ENCODE measurements at places on chromosomes 4 and X.

GRCh38 chr4:147821555-147821954 lies 89.7 kb downstream of the ARHGAP10 start:
- DNase-seq: no peak

GRCh38 chrX:16204538-16204937 lies 37.3 kb downstream of the MAGEB17 start:
- DNase-seq: no peak

DNA sequence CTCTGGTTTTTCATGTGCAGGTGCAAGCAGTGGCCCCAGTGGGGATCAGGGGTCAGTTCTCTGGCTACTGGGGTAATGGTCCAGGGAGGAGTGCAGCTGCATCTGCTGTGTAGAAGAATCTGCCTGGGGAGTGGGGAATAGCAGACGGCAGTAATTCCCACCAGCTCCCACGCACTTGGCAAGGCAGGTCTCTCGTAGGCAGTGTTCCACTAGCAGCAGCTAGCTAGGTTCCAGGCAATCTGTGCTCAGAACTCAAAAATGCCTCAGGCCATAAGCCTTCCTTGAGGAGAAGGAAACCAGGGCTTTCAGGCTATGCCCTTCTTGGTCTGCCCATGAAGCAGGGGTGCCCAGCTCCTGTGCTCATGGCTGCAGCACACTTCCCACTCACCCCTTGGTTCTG lies 38.8 kb downstream of the DCLK2 start:
- DNase-seq: no peak

DNA sequence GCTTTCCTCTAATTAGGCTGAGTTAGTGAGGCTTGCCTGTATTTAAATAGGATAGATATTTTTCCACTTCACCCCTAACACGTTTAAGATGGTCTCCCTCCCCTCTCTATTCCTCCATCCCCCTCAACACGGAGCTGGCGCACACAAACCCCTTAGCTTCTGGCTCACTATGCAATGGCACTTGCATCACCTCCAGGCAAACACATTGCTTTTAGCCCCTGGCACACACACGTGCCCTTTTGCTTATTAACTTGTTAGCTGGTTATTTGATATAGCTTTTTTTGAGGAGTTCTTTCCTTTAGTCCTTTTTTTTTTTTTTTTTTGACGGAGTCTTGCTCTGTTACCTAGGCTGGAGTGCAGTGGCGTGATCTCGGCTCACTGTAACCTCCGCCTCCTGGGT lies 94.3 kb downstream of the HDAC8 start:
- DNase-seq: no peak

GRCh38 chr4:24105327-24106038 lies 215.6 kb upstream of the PPARGC1A start:
- no peak for DNase-seq

GRCh38 chr4:92265021-92265420 lies 38.7 kb upstream of the GRID2 start:
- no peak for DNase-seq

DNA sequence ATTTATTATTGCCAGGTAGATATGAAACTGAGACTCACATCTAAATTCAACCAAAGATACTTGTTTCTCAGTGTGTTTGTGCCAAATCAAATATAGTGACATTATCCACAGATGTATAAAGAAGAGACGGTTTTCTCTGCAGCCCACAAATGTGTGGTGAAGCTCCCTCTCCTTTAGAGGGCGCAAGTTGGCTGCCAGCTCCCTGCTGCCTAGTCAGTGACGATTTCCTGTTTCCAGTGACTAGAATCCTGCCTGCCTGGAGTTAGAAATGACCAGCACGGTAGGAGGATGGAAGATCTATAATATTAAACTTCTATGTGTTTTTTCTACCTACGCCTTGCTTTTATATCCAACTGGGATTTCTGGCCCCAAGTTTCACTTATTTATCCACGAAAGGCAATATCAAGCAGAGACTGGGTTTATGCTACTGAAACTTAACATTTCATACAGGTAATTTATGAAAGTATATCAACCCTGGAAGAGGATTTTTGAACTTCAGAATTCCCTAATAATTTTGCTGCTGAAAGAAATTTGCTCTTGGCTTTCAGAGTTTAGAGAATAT lies 1793.7 kb upstream of the TENM3 start:
- peak; percentile 39 for DNase-seq

DNA sequence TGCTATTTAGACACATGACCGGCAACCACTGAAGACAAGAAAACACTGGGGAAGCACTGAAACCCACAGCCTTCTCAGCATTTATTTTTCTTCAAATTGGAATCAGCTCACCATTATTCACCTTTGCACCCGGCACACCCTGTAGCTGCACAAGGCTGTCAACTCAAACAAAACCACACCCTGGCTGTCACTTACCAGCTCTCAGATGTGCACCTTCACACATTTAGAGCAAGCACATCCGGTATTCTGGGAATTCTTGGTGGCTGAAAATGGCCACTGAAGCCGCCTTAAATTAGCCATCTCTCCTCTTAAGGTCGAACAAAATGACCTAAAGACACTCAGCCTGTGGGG lies 5.9 kb downstream of the ZFYVE28 start:
- peak; percentile 72 for DNase-seq

DNA sequence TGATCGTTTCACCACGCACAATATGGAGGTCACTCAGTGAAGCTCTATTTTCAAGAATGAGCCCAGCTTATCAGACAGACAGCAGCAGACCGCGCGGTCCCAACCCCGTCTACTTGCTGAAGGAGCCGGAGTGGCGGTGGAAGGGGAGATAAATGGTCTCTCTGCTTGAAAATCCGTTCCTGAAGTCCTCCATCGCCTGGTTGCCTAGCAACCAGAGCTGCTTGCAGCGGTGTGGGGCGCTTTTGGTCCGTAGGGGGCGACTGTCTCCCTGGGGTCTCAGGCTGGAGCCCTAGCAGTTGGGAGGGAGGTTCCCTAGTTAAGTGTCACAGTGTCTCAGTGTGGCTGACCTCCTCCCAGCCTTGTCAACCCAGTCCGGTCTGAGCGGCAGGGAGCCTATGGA lies 8.3 kb upstream of the DLG3 start:
- no peak for DNase-seq

DNA sequence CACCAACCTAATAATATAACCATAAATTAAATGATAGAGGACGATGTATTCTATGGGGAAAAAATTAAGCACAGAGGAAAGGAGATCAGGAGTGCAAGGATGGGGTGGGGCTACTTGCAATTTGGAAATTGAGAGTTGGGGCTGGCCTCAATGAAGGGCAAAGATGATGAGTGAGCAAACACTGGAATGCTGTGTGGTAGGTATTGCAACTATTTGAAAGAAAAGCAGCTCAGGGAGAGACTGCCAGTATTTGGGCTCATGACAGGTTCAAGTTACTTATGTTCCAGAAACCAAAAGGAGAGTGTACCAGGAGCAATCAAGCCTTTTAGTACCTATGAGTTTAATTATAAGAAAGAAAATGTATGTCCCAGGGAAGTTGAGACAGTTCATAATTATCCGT lies 47.4 kb downstream of the ASIC5 start:
- DNase-seq: no peak

GRCh38 chrX:22594766-22595165 lies 322.1 kb downstream of the CBLL2 start:
- no peak for DNase-seq

DNA sequence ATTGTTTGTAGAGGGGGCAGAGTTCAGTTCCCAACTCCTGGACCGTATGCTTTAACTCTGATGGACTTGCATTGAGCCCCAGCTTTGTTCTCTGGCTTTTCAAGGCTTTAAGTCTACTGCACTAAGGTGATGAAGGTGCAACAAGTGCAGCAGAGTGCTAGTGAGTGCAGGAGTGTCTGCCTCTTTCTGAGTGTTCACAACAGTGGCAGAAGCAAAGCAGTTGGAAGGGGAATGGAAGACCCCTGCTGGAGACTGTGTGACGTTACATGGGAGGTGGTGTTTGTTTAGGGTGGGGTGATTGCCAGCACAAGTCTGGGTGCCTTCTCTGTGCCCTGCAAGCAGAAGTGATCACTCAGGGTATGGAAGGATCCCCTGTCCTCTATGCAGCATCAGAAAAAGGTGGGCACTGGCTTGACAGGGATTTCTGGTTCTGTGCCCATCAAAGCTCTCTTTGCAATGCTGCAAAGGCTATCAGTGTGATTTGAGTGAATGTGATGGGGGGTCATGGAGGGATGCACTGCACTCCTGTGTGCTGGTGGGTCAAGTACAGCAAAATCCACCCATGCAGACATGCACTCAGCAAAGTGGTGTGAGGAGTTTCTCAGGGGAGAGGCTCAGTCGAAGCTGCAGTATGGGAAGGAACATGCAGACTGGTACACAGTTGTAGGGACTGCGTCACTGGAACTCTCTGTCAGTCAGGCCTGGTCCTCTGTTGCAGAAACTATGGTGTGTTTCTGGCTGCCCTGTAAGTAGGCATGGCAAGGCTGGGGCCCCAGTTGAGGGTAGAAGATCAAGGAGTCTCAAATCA lies 70.9 kb upstream of the UGT2B7 start:
- DNase-seq: peak; percentile 23

DNA sequence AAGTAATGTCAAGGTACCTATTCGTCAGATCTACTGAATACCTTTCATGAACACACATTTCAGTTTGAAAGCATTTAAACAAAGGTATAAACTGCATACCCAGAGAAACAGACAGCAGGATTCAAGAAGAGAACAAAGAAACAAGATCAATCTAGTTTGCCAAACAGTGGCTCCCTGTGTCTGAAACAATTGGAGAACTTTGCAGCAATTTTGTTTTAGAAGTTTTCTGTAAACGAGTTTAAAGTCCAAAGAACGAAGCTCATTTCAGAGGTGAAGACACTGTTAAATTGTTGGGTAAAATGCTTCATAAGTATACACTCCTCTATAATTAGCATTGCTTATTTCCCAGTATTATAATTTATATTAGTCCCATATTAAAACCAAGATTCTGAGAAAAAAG lies 21.4 kb upstream of the NSUN7 start:
- DNase-seq: no peak

GRCh38 chrX:103846386-103846785 lies 14.3 kb upstream of the RAB9B start:
- DNase-seq: no peak

DNA sequence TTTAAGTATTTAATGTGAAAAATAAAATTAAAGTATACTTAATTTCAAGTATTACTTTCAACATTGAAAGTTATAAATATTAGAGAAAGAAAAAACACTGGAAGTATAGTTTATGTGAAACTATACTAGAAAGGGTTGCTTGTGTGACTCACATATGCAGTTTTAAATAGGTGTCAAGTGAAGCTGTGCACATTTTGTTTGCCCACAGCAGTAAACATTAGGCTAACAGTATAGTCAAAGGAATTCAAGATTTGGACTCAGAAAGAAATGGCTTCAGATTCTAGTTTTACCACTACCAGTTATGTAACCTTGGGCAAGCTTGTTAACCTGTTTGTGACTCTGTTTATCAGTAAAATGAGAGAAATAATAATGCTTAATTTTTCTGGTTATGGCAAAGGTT lies 148.2 kb downstream of the FAM47B start:
- DNase-seq: no peak

DNA sequence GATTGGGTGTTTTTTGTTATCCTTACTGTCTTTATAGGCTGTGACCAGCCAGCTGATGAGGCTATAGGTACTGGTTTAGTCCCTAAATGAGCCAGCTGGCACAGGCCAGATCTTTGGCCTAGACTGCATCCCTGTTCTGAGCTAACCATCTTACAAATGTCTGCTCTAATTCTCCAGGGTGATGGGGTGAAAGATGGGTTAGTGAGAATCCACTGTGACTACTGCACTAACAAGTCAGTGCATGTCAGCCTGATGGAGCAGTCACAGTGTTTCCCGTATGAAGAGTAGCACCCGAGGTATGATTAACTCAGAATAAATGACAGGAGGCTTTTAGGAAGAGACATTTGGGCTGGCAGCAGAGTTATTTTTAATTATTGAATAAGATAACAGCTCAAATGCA lies 181.0 kb downstream of the DCTD start:
- DNase-seq: no peak

- DNase-seq: no peak
These were observed 29.4 kb upstream of the SPINK2 start for GRCh38 chr4:56850910-56851309.

- no peak for DNase-seq
These were observed 12.2 kb upstream of the VMA21 start for GRCh38 chrX:151384807-151385206.

- no peak for DNase-seq
These were observed 318.7 kb downstream of the PCDH18 start for GRCh38 chr4:137213372-137214173.

DNA sequence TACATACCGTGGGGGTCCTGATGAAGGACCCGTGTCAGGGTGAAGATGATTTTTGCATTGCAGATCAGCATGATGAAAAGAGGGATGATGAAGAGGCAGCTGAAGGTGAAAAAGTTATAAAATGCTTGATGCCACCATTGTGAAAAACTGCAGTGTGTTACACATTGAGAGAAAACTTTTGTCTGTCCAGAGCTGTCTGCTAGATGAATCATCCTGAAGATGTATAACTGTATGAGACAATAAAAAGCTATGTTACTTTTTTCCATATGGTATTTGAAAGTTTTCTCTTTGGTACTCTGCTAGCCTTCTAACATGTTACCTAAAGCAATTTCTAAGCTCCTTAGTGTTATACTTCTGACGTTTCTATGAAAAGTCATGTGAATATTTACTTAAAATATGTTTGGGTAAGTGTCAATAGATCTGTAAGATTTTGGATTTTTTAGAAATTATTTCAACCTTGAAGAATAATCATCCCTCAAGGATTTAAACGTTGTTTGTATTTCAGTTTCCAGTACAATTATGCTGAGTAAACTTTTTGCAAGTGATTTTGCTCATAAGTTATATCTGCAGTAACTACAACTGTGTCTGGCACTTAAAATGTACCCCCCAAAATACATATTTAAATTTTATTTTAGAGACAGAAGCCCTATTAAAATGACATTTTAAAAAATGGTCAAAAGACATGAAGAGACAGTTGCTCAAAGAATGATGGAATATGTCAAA lies 9.5 kb downstream of the GNRHR start:
- DNase-seq: no peak

DNA sequence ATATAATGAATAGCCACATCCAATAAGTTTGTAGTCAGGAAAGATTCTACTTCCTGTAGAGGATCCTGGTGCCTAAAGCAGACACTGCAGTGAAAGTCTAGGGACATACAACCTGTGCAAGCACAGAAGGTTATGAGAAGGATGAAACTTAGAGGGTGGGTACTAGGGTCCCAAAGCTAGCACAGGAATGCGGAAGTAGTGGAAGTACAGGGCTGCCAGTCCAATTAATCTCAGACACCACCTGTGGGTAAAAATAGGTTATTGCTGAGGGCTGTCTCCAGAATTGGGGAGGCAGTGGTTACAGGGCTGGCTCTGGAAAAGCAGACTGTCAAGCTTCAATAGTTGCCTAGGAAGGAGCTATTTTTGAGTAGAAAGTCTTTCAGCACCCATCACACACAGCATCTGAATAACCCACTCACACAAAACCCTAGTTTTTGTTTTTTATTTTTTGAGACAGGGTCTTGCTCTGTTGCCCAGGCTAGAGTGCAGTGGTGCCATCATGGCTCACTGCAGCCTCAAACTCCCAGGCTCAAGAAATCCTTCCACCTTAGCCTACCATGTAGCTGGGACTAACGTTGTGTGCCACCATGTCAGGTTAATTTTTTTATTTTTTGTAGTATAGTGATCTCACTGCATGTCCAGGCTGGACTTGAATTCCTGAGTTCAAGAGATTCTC lies 50.8 kb upstream of the ELF2 start:
- DNase-seq: peak; percentile 66

GRCh38 chr4:165721815-165722214 lies 151.2 kb upstream of the TLL1 start:
- DNase-seq: no peak

- DNase-seq: peak; percentile 22
These were observed 11.8 kb upstream of the PGK1 start for GRCh38 chrX:78092296-78092695.

GRCh38 chrX:28889591-28890090 lies 302.4 kb downstream of the IL1RAPL1 start:
- no peak for DNase-seq

- no peak for DNase-seq
These were observed 859.3 kb upstream of the LCORL start for GRCh38 chr4:18880871-18881270.
